ENCODE measurements at places on chromosomes 13 and 19.

GRCh38 chr13:30021611-30022010 is 171.2 kb upstream of the UBL3 start:
- no peaks in the 10 kb centered on the region for H3K36me3 ChIP-seq
- no peaks in the 10 kb centered on the region for H3K4me1 ChIP-seq
- no peak overlapping the region for H3K27ac ChIP-seq
- H3K27me3 ChIP-seq = no peaks in the 10 kb centered on the region
- no peak for DNase-seq
- H3K4me3 ChIP-seq = no peak overlapping the region

DNA sequence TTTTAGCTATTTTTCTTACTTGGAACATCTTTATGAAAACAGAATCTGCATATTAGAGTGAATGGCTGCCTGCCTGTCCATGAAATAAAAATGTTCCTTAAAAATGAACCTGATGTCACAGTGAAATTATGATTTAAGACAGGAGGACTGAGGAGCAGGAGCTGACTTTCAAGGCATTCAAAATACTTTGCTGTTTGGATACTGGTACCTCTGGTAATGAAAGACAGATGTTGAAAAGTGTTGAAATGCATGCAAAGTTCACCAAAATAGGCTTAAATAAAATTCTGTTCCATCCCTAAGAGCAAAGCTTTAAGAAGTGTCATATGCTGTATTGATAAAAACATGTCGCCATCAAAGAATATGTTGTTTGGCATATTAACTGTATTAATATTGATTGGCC is 1.7 kb downstream of the ARHGEF7 start:
- no peaks in the 10 kb centered on the region for H3K4me1 ChIP-seq
- no peak overlapping the region for H3K27ac ChIP-seq
- no peak overlapping the region for H3K4me3 ChIP-seq
- H3K36me3 ChIP-seq = no peaks in the 10 kb centered on the region

DNA sequence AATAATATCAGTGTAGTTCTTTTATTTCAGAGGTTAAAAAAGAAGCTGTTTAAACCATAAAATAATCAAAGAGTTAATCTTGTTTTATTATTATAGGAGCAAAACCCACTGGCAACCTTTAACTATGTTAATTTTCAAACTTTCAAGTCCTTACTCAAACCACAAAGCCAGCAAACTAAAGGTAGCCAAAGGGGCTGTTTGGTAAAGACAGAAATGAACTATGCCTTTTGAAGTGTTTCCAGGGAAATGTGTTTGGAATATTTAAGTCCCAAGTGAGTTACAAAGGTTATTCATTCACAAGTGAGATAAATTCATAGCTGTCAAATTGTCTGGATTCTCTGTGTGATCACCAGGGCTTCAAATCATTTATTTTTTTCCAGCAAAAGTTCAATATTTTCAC is 264.7 kb downstream of the MZT1 start:
- H3K4me1 ChIP-seq = no peaks in the 10 kb centered on the region
- no peaks in the 10 kb centered on the region for H3K27me3 ChIP-seq
- no peaks in the 10 kb centered on the region for H3K36me3 ChIP-seq
- DNase-seq = no peak
- no peak overlapping the region for H3K27ac ChIP-seq
- no peak overlapping the region for H3K4me3 ChIP-seq

DNA sequence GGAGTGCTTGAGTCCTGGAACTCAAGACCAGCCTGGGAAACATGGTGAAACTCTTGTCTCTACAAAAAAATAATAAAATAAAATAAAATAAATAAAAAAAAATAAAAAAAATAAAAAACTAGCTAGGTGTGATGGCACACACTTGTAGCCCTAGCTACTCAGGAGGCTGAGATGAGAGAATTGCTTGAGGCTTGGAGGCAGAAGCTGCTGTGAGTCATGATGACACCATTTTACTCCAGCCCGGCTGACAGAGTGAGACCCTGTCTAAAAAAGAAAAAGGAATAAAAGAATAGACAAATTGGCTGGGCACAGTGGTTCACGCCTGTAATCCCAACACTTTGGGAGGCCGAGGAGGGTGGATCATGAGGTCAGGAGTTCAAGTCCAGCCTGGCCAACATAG is 1168.9 kb downstream of the SLITRK5 start:
- no peak overlapping the region for H3K4me3 ChIP-seq
- H3K27ac ChIP-seq = no peak overlapping the region
- no peak for DNase-seq
- no peaks in the 10 kb centered on the region for H3K36me3 ChIP-seq

GRCh38 chr19:34844277-34844676 is 71.3 kb upstream of the ZNF599 start:
- no peak for DNase-seq
- no peaks in the 10 kb centered on the region for H3K36me3 ChIP-seq
- no peak overlapping the region for H3K4me3 ChIP-seq
- no peaks in the 10 kb centered on the region for H3K27me3 ChIP-seq
- H3K27ac ChIP-seq = no peak overlapping the region

GRCh38 chr19:32631381-32631780 is 43.6 kb downstream of the ANKRD27 start:
- no peak overlapping the region for H3K4me3 ChIP-seq
- peaks cover 12% of the 10 kb centered on the region for H3K36me3 ChIP-seq

- H3K4me3 ChIP-seq = no peak overlapping the region
- no peaks in the 10 kb centered on the region for H3K27me3 ChIP-seq
- H3K36me3 ChIP-seq = no peaks in the 10 kb centered on the region
- DNase-seq = no peak
- H3K27ac ChIP-seq = no peak overlapping the region
- H3K4me1 ChIP-seq = no peaks in the 10 kb centered on the region
Observed at GRCh38 chr13:48431987-48432615, 19.2 kb upstream of the LPAR6 start.

DNA sequence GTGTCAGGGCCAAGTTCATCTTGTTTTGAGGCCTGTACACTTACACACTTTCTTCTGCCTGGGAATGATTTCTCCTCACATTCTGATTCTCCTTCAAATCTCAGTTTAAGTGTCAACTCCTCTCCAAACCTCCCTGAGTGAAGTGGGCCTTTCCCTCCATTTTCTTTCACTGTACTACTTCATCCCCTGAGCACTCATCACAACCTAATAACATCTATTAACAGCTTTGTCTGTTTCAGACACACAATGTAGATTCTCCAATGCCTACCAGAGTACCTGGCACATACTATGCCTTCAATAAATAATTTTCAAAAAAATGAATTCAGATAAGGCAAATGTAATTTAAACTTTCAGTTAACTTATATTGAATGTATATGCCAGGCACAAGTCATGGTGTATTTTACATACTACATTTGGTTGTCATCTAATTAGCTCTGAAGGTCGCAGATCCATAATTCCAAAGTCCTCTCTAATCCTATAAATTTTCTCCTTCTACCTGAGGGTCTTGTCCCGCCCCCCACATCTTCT is 357 bp upstream of the COG6 start:
- peak overlapping the region; percentile 38 for H3K27ac ChIP-seq
- H3K27me3 ChIP-seq = no peaks in the 10 kb centered on the region
- DNase-seq = no peak
- H3K4me1 ChIP-seq = no peaks in the 10 kb centered on the region

- H3K27ac ChIP-seq = peak overlapping the region; percentile 98
- H3K27me3 ChIP-seq = no peaks in the 10 kb centered on the region
- no peaks in the 10 kb centered on the region for H3K36me3 ChIP-seq
- peak overlapping the region; percentile 79 for H3K4me3 ChIP-seq
- peaks cover 9% of the 10 kb centered on the region for H3K4me1 ChIP-seq
- DNase-seq = peak; percentile 93
Observed at GRCh38 chr19:13154241-13154778, 4.1 kb downstream of the IER2 start.

GRCh38 chr13:99067159-99067985 is 89.5 kb upstream of the DOCK9 start:
- H3K27ac ChIP-seq = no peak overlapping the region
- no peaks in the 10 kb centered on the region for H3K27me3 ChIP-seq
- no peaks in the 10 kb centered on the region for H3K36me3 ChIP-seq
- no peaks in the 10 kb centered on the region for H3K4me1 ChIP-seq

GRCh38 chr19:48734625-48735024 is 5.8 kb downstream of the RASIP1 start:
- no peaks in the 10 kb centered on the region for H3K27me3 ChIP-seq
- H3K36me3 ChIP-seq = no peaks in the 10 kb centered on the region
- no peaks in the 10 kb centered on the region for H3K4me1 ChIP-seq
- no peak overlapping the region for H3K27ac ChIP-seq
- DNase-seq = no peak

GRCh38 chr19:35781650-35782049 is 6.3 kb downstream of the ARHGAP33 start:
- H3K4me1 ChIP-seq = no peaks in the 10 kb centered on the region
- no peak overlapping the region for H3K27ac ChIP-seq
- H3K27me3 ChIP-seq = no peaks in the 10 kb centered on the region
- DNase-seq = no peak
